ENCODE measurements at places on chromosomes 12 and 14.

- DNase-seq: no peak
Measured at GRCh38 chr14:82387699-82388098, 854.0 kb upstream of the SEL1L start.

DNA sequence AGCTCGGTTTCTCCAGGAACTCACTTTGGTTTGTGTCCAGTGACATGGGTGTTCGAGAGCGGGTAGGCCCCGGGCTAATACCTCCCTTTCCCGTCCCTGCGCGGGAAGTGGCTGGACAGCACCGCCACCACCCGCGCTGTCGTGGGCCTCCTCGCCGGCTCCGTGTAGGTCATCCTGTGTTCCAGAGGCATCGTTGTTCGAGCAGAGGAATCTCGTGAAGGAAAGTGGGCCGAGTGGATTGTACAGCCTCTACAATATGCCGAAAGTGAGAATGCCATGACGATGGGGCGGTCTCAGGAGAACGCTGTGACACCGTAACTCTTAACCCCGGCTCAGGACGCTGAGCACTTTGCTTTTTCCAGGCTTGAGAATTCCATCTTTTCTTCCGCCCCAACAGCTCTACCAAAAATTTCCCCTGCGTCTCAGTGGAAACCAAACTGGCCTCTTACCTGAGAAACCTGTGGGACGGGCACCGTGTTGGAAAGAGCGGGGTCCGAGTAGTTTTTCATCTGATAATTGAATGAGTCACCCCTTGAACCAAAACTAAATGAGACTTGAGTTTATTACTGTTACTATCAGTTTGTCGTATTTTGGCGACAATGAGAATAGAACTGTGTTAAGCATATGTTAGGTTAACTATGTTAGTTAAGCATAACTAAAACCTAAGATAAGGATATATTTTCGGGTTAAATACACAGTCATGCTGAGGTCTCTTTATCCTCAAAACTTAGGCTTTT is 510 bp downstream of the EIF2S1 start:
- no peak for DNase-seq

DNA sequence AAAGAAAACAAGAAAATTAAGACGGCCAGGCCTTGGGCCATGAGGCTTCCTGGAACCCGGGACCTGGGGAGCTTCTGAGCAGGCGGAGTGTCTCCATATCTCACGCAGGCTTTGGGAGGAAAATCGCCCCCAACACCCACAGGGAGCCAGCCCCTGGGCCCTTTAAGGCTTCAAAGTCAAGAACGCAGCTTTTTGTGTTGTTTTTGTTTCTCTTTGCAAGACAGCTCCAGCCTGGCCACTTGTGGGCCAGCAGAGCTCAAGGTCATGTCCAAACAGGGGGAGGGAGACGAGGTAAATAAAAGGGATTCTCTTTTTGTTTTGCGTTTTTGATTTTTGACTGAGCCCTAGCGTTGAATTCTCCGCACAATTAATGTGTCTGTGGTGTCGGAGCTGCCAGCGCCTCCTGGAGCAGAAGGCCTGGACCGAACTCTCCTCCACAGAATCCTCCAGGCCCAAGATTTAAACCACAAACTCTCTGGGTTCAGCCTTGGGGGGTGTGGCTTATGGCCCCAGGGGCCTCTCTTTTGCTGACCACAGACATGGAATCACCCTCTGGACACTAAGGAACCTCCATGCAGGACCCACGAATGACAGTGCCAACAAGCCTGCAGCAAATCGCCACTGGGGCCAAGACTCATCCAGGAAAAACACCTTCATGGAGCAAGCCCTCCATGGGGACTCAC is 8.2 kb downstream of the SCARB1 start:
- no peak for DNase-seq

DNA sequence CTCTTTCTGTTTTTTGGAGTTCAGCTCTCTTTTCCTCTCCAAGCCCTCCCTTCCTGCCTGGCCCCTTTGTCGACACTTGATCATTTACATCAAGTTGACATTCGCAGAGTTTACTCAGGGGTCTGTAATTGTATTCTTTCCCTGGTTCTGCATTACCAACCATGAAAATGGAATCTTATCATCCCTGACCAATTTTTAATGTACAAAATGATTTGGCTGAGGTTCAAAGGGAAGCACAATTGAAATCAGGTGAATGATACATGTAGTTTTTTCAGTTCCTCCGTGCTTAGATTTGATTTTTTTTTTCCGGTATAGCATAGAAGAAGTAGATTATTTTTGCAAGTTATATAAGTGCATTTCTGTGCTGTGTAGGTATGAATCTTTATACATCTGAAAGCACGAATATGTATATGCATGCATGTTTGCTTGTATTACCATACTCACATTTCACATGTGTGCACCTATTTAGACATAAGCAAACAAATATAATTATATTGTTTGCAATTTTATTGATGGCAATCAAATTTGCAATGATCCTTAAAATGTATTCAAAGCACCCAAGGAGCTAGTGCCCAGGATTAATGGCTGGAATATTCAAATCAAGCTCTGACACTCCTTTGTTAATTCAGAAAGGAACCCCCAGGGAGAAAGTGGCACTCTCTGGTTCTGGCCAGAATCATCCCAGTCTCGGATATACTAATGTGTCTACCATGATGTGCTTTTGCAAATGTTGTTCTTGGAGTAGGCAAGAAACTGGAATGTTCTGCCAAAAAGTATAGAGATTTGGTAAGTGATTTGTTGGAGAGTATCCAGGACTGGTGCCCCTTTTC is 189.3 kb downstream of the VRK1 start:
- DNase-seq: no peak

DNA sequence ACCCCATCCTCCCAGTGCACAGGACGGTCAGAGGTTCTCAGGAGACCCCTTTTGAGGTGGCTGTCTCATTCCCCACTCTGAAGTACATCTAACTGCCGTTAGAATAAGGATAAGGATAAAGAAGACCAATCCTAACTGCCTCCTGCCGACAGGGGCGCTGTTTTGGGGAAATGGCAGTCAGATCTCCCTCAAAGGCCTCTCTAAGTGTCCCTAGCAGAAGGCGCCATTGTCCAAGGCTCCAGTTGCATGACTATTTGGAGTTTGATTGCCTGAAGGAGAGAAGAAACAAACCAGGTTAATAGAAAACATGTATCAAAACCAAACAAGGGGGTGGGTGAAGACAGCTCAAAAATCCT is 29.1 kb upstream of the KLRB1 start:
- no peak for DNase-seq

GRCh38 chr14:96191841-96192462 is 12.7 kb upstream of the BDKRB2 start:
- DNase-seq: no peak

GRCh38 chr12:31214626-31215517 is 111.1 kb downstream of the SINHCAF start:
- no peak for DNase-seq

GRCh38 chr12:58919231-58920101 is 838 bp downstream of the LRIG3 start:
- DNase-seq: no peak

DNA sequence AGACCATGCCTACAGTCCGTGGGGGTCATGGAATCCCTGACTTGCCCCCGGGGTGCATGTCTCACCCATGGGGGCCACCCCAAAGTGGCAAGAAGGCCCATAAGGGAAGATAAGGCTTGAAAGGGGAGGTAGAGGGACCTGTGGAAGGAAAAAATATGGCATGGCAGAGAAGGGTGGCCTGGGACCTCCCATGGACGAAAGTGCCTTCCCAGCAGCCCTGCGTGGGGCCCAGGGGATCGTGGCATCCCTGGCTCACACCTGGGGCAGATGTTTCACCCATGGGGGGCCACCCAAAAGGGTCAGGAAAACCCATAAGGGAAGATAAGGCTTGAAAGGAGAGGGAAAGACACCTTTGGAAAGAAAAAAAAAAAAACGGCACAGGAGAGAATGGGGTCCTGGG is 264.6 kb downstream of the ALG10 start:
- DNase-seq: no peak

- DNase-seq: no peak
Measured at GRCh38 chr14:34044373-34044637, 93.4 kb upstream of the EGLN3 start.

DNA sequence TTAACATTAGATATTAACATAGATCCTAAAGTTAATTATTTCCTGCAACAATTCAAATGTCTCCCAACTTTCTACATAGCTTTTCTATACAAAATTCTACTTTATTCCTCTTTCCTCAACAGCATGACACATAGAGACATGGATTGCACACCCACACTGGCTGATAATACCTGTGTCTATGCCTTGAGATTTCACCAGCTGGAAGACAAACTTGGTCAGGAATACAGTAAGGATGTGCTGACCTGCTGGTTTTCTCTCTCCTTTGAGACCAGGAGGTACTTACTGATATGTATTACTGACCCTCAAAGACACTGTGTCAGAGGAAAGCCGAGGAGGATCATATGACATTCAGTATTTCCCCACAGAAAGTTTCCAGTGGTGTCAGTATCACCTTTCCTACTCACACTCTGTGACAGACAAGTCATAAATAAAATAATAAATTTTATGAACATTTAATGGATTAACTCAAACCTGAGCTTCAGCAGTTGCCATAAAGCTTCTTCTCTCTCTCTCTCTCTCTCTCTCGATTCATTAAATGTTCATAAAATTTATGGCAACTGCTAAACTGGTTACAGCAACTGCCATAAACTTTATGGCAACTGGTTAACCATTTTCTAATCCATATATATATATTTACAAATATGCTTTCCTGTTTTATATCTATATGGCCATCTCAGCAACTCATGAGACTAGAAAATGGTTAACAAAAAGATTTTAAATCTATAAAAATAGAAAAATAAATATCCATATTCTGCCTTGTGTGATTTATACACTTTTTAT is 22.7 kb downstream of the EIF2S3B start:
- DNase-seq: no peak

DNA sequence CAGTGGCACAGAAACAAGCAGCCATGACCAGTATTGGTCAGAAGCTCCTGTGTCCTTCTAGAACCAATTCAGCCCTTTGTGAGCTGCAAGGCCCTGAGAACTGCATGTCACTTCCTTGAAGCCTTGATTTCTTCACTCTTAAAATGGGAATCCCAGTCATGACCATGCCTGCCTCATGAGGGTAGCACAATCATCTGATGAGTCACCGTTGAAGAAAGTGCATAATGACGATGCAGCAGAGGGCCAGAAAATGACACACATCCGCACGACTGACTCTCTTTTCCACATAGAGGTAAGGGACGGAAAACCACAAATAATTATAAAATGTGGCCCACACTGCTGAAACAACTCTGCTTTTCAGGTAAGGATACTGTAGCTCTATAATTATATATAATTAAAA is 777.4 kb downstream of the BCL11B start:
- no peak for DNase-seq

GRCh38 chr12:128986957-128987356 is 133.7 kb downstream of the GLT1D1 start:
- no peak for DNase-seq

GRCh38 chr12:97559267-97559666 is 96.7 kb downstream of the RMST start:
- no peak for DNase-seq

DNA sequence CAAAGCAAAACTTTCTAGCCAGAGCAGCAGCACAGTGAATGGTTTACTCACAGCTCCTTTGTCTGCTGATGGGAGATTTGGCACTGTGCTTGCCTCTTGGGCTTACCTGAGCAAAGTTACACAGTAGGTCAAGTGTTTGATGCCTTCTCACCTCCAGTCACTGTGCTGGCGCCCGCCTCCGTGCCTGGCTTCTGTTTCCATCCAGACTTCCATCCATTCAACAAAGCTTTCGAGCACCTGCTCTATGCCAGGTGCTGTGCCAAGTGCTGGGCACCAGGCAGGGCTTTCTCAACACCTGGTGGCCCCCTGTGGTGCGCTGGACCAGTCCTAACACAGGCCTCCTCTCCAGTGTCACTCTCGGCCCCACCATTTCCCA is 199.2 kb upstream of the EEA1 start:
- no peak for DNase-seq

GRCh38 chr12:26700430-26700829 is 132.6 kb downstream of the ITPR2 start:
- no peak for DNase-seq

GRCh38 chr12:65535946-65536345 is 257.5 kb downstream of the MSRB3 start:
- DNase-seq: no peak

GRCh38 chr12:69949311-69950002 is 124.4 kb downstream of the MYRFL start:
- DNase-seq: no peak

GRCh38 chr14:77198561-77198960 is 17.0 kb downstream of the TMEM63C start:
- no peak for DNase-seq

- no peak for DNase-seq
Measured at GRCh38 chr14:68651652-68652432, 141.0 kb downstream of the ZFP36L1 start.

- no peak for DNase-seq
Measured at GRCh38 chr14:103207388-103208072, 84.3 kb downstream of the TNFAIP2 start.

GRCh38 chr12:42652048-42652447 is 62.5 kb upstream of the PRICKLE1 start:
- DNase-seq: no peak

DNA sequence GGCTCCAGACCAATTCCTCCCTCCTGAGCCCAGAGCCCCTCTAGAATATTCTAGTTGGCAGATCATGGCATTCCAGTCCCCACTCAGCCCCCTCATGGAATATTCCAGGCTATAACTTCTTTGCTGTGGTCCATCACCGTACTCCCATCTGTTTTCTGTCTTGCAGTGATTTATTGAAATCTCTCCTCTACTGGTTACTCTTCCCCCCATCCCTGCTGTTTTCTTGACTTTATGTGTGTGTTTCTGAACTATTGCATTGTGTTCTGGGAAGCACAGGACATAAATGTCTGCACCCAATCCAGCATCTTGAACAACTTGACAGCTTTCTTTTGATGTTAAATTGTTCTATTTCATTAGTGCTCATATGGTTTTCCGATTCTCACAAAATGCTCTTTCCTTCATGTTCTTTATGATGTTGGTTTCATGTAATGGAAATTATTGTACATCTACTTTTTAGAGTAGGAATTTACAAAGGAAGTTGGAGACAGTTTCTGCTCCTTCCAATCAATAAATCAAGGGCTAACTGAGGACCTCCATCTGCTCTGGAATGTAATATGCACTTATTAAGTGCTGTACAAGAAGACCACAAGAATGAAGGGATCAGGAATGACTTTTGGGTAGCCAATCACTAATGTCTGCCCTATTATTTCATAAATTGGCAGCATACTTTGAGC is 26.3 kb downstream of the PDE6H start:
- no peak for DNase-seq
